ENCODE measurements at places on chromosomes 3 and 15. TPM values are rescaled to one million over a fixed set of nuclear protein-coding genes. Genes with fewer than 3 reads are reported as not detected.

The FMN1 gene
- total RNA-seq = 5.4 TPM

The HHLA2 gene
- 0.14 TPM for total RNA-seq

The GANC gene
- 28.9 TPM for total RNA-seq

- no peaks in the 10 kb centered on the region for H3K27me3 ChIP-seq
- DNase-seq = no peak
- H3K4me3 ChIP-seq = no peak overlapping the region
- no peaks in the 10 kb centered on the region for H3K36me3 ChIP-seq
- no peaks in the 10 kb centered on the region for H3K4me1 ChIP-seq
Measured at GRCh38 chr3:15810702-15811101, 12.9 kb upstream of the ANKRD28 start.

- no peaks in the 10 kb centered on the region for H3K36me3 ChIP-seq
- no peak overlapping the region for H3K27ac ChIP-seq
- no peak overlapping the region for H3K4me3 ChIP-seq
- no peak for DNase-seq
Measured at GRCh38 chr3:80244390-80244789, 476.6 kb upstream of the ROBO1 start.

GRCh38 chr3:44969154-44969827 is 6.7 kb downstream of the ZDHHC3 start:
- no peaks in the 10 kb centered on the region for H3K27me3 ChIP-seq
- H3K4me3 ChIP-seq = no peak overlapping the region
- DNase-seq = no peak
- H3K27ac ChIP-seq = no peak overlapping the region
- peaks cover under 1% of the 10 kb centered on the region for H3K4me1 ChIP-seq

- no peak overlapping the region for H3K4me3 ChIP-seq
- no peaks in the 10 kb centered on the region for H3K27me3 ChIP-seq
- no peak overlapping the region for H3K27ac ChIP-seq
- no peaks in the 10 kb centered on the region for H3K4me1 ChIP-seq
- DNase-seq = no peak
Measured at GRCh38 chr3:12549971-12550760, 4.9 kb upstream of the MKRN2OS start.

DNA sequence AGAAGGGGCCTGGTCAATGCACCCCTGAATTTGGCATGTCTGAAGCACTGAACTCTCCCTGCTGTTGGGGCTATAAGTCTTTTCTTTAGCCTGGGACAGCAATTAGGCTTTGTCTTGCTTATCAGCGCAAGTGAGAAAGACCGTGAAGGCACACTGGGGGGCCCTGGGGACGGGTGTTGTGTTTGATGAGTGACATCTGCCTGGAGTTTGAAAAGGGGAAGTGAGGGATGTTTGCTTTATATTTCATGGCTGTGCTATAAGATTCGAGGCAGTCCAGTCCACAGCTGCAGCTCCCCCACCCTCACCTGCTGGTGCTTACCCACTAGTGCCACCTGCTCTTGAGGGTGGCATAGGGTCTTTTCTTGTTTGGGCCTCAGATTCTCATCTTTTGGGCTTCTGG is 44.8 kb downstream of the CEMIP start:
- DNase-seq = no peak
- H3K36me3 ChIP-seq = no peaks in the 10 kb centered on the region
- H3K27ac ChIP-seq = no peak overlapping the region
- H3K4me3 ChIP-seq = no peak overlapping the region
- H3K4me1 ChIP-seq = no peaks in the 10 kb centered on the region

DNA sequence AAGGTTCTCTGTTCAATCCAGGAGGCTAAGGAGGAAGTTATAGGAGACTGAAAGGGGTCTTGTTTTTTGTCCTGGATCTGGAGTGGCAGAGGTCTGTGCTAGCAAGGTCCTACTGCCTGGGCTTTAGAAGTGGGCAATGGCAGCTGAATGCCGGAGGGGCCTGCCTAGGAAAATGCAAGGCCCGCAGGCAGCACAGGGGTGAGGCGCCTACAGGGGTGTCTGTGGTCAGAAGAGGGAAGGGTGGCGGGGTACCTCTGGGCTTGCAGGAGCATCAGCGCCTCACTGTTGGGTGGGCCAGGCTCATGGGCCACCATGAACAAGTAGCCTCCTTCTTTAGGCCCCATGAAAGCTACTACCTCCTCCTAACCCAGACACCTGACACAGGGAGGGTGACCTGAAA is 175.4 kb downstream of the PEX5L start:
- H3K4me3 ChIP-seq = no peak overlapping the region
- H3K27me3 ChIP-seq = no peaks in the 10 kb centered on the region
- H3K27ac ChIP-seq = no peak overlapping the region
- DNase-seq = no peak
- H3K4me1 ChIP-seq = no peaks in the 10 kb centered on the region
